Brain (organoid and tissue), 16 donors: ENCODE measurements at places on chromosomes 11 and 22.

DNA sequence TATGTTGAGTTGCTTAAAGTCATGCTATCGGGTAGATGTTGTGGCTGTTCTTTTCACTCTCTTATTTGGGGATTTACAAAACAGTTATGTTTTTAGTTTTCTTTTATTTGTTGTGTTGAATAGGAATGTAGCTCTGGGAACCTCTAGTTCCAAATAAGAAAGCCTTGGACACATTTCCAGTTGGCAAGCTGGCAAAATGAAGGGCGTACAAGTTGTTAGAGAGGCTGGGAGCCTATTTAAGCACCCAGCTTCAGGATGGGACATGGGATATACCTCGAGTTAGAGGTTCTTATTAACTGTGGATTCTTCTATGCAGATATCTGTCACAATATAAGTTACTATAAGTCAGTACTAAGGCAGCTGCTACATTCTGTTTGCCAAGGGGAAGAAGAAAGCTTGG, 22.8 kb downstream of the PPARA start:
- DNase-seq = no peak

DNA sequence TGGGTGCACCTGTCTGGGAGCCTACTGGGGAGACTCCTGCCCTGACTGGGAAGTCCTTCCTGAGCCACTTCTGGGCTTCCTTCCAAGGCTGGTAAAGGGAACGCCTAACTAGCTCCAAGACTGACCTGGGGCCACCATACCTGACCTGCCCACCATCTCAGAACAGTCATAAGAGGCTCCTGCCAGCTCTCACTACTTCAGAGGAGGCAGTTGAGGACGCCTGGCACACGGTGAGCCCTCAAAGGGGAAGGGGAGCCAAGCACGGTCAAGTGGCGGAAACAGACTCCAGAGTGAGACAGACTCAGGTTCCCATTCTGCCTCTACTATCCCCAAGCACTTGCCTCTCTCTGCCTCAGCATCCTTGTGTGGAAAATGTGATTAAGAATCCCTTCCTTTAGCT, 7.6 kb downstream of the MCAT start:
- DNase-seq = no peak

DNA sequence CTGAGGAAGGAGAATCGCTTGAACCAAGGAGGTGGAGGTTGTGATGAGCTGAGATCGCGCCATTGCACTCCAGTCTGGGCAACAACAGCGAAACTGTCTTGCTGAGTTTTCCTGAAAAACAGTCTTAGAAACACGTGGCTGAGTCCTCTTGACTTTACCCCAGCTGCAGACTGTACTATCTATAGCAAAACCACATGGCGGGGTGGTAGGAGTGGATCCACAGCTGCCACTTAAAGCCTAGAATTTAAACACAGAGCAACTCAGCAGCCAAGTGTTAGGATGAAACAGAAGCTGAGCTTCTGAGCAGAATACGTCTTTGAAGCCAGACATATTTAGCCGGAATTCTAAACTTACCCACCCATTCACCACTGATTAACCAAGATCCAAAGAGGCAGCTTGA, 14.1 kb downstream of the PATZ1 start:
- DNase-seq = no peak

DNA sequence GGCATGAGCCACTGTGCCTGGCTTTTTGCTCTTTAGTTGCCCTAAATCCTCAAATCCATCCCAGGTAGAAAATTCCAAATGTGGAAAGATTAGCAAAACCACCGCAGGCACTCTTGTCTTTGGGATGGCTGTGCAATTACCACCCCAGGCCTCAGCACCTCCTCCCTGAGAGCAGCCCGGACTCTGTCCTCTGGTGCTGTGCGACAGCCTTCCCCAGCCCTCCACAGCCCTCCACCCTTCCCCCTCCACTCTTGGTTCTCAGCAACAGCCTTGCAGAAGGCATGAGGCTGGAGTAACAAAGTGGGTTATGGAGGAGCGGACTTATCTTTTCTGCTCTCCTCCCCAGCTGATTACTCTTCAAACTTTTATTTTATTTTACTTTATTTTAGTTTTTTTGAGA, 44.7 kb upstream of the YWHAH start:
- peak; percentile 23 for DNase-seq

- DNase-seq = no peak
These were observed 32.9 kb upstream of the CLMP start for GRCh38 chr11:123227763-123228495.

DNA sequence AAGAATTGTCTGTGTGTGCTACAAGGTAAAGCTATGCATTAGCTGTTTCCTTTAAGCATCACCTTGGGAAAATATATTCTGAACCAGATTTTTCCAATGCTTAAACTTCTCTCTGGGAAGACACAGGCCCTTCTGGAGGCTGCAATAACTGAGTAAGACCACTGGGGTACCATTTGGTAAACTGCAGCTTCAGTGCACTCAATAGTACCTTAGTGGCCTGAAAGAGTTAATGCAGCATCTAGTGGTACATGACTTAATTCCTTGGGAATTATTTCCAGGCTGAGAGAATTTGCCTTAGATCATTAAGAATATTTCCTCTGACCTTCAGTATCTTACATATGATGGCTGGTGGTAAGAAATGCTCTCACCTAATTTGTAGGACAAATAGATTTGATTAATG, 727.4 kb downstream of the DLG2 start:
- no peak for DNase-seq

GRCh38 chr11:112632866-112633505, 328.2 kb upstream of the NCAM1 start:
- no peak for DNase-seq

DNA sequence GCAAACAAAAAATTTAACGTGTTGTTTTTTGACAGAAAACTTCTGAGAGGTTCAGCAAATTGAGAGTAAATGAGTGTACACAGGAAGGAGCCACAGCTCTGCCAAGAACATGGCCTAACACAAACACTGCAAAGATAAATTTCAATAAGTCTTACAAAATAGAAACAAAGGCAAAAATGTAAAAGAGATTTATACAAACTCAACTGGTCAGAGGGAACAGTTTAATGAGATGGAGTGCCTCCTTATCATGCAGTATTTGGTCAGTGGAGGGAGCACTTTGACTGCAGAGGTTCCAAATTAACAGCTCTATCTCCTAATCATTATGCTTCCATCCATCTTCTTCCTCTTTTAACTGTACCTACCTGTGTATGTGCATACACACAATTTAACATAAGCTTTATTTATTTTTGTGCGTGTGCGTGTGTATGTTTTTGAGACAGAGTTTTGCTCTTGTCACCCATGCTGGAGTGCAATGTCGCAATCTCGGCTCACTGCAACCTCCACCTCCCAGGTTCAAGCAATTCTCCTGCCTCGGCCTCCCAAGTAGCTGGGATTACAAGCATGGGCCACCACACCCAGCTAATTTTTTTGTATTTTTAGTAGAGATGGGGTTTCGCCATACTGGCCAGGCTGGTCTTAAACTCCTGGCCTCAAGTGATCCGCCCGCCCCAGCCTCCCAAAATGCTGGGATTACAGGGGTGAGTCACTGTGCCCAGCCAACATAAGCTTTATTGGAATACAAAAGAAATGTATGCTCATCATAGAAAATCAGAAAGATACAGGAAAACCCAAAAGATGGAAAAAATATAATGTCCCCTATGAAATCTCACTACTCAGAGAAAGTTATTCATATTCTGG, 111.9 kb downstream of the MRTFA start:
- DNase-seq = no peak

- no peak for DNase-seq
These were observed 97.9 kb downstream of the RCN1 start for GRCh38 chr11:32188785-32189184.

DNA sequence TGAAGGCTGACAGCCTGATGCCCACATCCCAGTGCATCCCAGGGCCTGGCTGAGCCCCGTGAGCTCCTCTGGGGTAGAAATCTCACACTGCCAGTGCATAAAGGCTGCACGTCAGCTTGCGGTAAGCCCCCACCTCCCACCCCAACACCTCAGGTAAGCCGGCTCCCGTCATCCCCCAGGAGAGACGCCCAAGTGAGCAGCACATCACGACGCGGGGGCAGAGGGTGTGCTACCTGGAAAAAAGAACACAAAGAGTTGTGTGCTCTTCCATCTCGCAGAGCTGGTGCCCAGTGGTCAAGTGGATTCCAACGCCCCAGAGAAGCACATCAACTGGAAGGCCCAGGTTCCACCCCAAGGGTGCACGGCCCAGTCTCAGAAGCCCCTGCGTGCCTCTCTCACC, 50.0 kb downstream of the IGSF9B start:
- no peak for DNase-seq

DNA sequence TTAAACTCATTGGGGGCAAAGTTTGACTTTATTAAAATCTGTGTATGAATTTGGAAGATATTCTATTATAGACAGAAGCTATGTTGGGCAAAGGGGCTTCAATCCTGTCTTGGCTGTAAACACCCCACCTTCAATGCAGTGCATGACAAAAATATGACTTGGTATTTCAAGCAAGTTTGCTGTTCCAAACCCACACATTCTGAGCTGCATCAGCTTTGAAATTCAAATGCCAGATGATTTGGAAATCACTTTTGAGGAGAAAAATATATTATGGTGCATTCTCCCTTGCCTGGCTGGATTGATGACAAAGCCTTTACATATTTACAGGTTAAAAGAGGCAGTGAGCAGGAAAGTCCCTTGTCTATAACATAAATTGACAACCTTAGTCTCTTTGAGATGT, 760.0 kb downstream of the NELL1 start:
- no peak for DNase-seq

GRCh38 chr11:122917311-122917710, 34.8 kb downstream of the JHY start:
- no peak for DNase-seq

GRCh38 chr11:113796663-113797259, 17.2 kb downstream of the CLDN25 start:
- DNase-seq = peak; percentile 57

GRCh38 chr11:33706546-33706945, 5.9 kb upstream of the C11orf91 start:
- no peak for DNase-seq

DNA sequence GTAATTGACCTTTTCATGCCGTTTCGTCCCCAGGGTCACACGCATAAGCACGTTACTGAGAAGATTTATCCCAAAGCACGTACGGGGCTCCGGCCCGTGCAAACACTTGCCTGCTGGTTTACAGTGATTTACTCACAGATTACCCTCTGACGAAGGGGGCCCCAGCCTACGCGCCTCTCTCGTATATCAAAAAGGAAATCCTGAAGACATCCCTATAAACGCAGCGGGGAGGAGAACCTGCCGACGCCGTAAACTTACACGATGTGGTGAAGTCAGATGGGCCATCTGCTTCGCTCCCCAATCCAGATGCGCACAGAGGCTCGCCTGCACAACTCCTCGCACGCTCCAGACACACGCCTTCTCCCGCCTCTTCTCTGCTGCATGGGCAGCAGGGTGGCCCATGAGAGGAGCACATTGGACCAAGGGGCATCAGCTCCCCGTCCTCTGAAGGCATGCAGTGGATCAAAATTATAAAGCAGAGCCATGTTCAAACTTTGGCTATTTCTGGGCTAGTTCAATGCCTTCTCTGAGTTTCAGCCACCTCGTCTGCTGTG, 123.6 kb downstream of the MN1 start:
- no peak for DNase-seq

- peak; percentile 42 for DNase-seq
These were observed 68.6 kb upstream of the ATXN10 start for GRCh38 chr22:45602824-45603595.

- no peak for DNase-seq
These were observed 1083.9 kb downstream of the BRD1 start for GRCh38 chr22:48743601-48744282.

- peak; percentile 58 for DNase-seq
These were observed 816 bp downstream of the PDE3B start for GRCh38 chr11:14644226-14645014.

DNA sequence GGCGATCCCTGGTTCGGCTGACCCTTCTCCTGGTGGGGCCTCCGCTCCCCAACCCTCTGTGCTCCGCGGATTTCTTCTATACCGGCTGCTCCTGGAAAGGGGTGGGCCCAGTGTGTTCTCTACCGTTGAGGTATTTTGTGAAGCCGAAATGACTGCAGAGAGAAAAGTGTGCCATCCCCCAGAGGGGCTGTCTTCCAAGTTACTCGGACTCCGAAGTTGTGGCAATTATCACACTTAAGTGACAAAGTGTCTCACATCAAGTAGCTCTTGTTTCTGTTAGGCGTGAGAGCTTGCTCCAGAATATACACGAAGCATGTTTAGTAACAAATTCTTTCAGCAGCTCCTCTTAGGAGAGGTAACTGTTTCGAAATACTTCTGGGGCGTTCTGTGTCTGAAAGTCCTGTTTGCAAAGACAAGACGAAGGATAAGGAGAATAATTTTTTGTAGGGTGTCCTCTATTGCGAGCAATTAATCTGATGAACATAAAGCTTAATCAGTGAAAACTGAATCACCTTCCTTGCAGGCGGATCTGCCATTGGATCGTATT, 434 bp downstream of the XPNPEP3 start:
- no peak for DNase-seq

DNA sequence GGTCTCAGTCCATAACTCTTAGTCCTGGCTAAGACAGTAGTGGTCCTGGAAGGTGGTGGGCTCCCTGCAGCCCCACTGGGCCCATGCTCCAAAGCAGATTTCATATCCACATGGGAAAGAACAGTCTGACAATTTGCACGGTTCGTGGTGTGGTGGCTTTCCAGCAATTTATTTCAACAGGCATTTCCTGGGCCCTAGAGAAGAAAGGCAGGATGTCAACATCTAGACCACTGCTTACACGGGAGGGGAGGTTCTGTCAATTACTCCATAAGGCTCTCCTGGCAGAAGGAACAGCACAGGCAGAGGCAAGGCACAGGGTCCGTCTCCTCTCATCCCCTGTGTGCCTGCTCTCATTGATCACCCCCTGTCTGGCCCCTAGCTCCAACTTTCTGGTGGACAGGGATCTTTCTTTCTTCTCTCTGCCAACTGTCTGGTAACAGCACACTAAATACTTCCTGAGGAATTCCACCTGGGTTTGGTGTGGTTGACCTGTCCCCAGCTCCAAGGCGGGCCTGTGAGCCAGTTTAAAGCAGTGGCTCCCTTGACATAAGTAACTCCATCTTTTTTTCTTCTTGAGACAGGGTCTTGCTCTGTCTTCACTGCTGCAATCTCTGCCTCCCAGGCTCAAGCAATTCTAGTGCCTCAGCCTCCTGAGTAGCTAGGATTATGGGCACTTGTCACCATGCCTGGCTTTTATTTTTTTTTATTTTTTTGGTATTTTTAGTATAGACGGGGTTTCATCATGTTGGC, 5.1 kb upstream of the A4GALT start:
- DNase-seq = no peak
